ENCODE measurements at places on chromosomes 12 and 14. TPM values are rescaled to one million over a fixed set of nuclear protein-coding genes. Genes with fewer than 3 reads are reported as not detected.

DNA sequence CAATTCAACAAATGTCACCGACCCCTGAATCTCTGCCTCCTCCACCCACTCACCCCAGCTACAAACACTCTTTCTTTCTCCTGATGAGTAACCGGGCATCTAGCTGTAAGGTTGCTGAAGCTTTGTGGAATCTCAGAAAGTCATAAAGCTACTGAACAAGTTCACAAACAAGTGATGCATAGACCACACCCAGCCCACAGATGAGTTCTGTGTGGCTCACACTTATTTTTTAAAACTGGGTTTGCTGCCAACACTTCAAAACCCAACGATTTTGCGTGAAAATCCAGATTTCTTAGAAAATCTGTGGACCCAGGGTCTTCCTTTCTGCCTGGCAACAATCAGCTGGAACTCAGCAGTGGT is 96.1 kb downstream of the APAF1 start:
- DNase-seq = no peak

DNA sequence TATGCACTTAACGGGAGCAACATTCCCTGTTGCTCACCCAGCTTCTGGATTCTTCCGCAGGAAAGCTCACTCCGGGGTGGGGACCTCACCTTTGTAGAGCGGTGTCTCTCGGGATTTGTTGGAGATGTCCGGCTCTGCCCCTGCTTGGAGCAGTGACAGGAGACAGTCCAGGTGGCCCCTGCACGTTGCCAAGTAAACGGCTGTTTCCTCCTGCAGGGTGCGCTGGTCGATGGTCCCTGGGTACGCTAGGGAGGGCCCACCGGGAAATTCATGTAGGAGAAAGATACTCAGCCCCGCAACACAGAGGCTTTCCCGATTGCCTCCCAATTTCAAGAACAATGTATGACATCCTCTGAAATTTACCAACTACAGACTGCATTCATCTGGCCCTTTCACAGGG is 23.1 kb downstream of the ASB2 start:
- DNase-seq = peak; percentile 36

CISTR gene
- not detected for total RNA-seq

CNTN1 gene
- not detected for total RNA-seq

- DNase-seq = no peak
Measured at GRCh38 chr12:104452087-104452486, 4.7 kb upstream of the CHST11 start.

DNA sequence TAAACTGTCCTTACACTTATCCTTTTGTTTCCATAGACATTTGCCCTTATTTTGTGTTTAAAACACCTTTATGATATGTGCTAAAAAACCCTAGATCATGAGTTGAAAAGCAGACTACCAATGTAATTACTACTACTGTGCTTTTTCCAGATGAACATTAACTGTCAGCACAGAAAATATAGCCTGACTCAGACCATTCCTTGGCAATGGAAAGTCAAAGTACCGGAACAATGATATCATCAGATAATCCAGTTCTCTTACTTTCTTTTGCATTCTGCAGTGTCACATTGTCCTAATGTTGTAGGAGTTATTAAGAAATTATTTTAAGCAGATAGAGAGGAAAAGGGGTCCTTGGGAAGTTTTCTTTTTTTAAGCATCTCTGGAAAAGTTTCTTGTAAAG is 1189.0 kb upstream of the FLRT2 start:
- DNase-seq = no peak

OAS1 gene
- 16.5 TPM for total RNA-seq

CPNE8 gene
- 6.1 TPM for total RNA-seq

DNA sequence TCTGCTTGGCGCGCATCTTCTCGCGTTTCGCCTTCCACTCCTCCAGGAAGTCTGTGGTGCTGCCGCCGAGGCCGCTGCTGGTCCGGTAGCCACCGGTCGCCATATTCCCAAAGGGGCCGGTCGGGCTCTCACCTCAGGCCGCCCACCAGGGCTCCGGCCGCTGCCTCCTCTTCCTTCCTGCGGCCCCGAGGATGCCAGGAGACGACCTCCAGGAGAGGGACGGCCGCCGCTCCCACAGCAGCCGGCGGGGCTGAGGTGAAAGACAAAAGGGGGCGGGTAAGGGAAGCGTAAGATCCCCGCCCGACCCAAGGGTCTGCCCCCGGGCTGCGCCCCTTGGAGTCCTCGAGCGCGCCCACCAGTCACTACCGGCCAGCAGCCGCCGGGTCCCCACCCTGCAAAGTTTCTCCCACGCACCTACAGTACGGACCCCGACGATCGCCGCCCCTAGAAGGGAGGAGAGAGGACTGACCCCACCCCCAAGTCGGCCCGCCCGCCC is 574 bp downstream of the PAWR start:
- no peak for DNase-seq

SDSL gene
- total RNA-seq = 1.0 TPM

DNA sequence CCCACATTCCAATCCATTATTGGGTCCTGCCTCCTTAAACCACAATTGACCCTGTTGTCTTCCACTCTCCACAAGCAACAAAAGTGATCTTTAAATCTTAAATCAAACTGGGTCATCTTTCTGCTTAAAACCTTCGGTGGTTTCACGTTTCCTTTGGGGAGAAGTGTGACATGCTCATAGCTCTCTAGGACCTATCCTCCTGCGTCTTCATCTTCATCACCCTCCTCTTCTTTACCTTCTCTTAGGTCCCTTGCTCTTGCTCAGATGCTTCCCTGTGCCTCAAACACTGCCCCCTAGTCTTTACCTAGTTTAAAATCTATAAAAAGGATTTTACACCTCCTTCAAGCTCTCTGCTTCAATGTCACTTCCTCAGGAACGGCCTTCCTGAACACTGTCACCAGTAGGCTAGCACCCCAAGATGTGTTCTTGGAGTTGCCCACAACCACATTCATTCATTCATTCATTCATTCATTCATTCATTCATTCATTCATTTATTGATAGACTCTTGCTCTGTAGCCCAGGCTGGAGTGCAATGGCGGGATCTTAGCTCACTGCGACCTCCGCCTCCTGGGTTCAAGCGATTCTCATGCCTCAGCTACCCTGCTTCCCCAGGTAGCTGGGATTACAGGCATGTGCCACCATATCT is 46.8 kb downstream of the GALNT4 start:
- no peak for DNase-seq

- no peak for DNase-seq
Measured at GRCh38 chr14:61372379-61372778, 51.0 kb downstream of the PRKCH start.

- no peak for DNase-seq
Measured at GRCh38 chr14:53838374-53838773, 118.3 kb downstream of the BMP4 start.

DNA sequence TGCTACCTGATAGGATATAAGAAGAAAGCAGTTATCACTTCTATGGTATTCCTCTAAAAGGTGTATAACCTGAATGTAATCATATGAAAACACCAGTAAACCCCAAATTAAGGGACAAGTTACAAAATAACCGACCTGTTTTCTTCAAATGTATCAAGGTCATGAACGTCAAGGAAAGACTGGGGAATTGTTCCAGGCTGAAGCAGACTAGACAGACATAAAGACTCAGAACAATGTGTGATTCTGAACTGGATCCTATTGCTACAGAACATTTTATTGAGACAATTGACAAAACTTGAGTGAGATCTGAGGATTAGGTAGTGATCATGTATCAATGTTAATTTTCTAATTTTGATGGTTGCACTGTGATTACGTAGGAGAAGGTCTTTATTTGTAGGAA is 15.4 kb upstream of the LRP6 start:
- DNase-seq = no peak

DNA sequence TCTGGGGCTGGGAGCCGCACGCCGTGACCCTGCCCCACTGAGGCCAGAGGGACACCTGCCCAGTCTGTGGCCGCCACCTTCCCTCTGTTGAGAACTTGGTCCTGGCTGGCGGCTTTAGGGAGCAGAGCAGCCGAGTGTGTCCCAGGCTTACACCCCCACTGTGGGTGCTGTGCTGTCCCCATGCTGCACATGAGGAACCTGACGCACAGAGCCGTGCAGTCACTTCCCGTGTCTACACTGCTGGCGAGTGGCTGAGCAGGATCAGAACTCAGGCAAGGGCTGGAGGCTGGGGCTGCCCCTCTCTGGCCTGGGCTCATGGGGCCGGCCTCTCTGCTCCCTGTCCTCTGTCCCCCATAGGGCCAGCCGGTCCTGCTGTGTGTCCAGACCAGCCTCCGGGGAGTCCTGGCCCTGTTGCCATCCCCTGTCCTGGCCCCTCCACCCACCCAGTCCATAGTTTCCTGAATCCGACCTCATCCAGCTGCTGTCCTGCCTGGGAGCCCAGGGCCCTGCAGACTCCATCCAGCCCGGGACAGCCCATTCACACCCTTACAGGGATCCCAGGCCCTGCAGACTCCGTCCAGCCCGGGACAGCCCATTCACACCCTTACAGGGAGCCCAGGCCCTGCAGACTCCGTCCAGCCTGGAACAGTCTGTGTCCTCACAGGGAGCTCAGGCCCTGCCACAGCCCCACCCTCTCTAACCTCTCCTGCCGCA is 10.3 kb downstream of the FBRSL1 start:
- no peak for DNase-seq

- no peak for DNase-seq
Measured at GRCh38 chr14:73462815-73463214, 4.5 kb upstream of the NUMB start.

DNA sequence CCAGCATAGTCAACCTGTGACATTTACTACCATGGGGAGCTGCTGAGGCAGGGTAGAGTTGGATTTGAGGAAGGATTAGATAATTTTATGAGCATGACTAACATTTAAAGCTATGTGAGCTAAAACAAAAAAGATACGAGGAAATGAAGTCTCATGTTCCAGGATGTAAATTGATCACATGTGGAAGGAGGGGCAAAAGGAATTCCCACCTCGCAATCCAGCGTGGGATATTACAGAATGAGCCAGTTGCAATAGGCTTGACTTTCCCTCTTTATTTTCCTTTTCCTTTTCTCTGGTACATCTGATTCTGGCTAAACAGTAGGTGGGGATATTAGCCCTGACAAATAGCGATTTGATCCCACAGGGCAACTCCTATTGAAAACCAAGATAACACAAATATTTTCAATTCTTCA is 214.9 kb upstream of the HMGA2 start:
- DNase-seq = no peak

GOLGA3 gene
- 54.3 TPM for total RNA-seq

LHX5 gene
- not detected for total RNA-seq

DNA sequence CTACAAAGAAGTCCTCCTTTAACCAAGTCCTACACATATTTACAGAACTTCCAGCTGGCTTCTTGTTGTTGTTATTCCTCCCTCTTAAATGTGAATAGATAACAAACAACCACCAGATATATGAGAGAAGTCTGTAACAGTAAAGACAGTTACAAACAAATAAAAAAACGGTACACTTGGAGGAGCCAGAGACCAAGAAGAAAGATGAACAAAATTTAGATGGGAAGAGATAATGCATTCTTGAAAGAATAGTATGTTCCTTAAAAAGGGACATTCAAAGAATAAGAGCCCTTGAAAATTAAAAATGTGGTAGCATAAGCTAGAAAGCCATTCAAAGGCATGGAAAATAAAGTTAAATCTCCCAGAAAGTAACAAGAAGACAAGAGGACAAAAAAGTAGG is 25.9 kb downstream of the SLCO1A2 start:
- no peak for DNase-seq

HEBP1 gene
- total RNA-seq = 11.9 TPM

GRCh38 chr12:51888316-51889215 is 663 bp downstream of the ANKRD33 start:
- DNase-seq = no peak

- DNase-seq = no peak
Measured at GRCh38 chr14:95227279-95227860, 70.0 kb upstream of the DICER1 start.

DNA sequence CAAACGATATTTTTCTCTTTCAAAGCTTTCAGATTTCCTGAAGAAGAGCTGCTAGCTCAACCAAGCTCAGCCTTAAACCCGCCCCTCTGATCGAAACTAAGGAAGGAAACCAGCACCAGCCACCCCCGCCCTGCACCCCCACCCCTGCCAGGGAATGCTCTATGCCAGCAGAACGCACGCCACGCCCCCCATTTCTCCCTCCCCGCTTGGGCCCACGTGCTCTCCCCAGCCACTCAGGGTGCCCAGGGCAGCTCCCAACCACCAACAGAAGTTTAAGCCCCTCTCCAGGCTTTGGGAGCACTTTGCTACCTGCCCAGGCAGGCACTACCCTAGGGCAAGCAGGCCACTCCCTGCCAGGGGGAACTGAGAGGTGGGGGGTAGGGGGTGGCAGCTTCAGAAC is 18.8 kb upstream of the KRT78 start:
- DNase-seq = no peak
